NCI-H187 treated with DMSO at 0.1 percent for 48 hours (cell line): ENCODE measurements at places on chromosomes 5 and 9.

DNA sequence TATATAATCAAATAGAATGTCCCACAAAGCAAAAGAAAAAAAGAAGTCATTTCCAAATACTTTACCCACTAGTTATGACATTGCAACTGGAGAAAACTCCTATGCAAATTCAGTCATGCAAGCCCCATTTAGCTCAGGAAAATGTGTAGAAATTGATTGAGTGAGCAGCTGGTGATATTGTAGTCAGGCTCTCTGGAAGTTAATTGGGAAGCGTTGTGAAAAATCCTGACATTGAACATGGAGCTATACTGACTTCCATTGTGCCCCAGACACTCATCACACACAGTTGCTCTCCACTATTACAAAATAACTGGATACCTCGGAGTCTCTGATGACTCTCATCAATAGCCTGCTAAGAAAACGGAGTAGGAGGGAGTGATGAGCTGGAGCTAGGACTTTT is 49.0 kb downstream of the TUSC1 start:
- no peak for DNase-seq

- no peak for DNase-seq
Measured at GRCh38 chr9:18889550-18889949, 143.5 kb downstream of the SAXO1 start.

GRCh38 chr9:107749787-107750444 is 260.3 kb upstream of the KLF4 start:
- no peak for DNase-seq

DNA sequence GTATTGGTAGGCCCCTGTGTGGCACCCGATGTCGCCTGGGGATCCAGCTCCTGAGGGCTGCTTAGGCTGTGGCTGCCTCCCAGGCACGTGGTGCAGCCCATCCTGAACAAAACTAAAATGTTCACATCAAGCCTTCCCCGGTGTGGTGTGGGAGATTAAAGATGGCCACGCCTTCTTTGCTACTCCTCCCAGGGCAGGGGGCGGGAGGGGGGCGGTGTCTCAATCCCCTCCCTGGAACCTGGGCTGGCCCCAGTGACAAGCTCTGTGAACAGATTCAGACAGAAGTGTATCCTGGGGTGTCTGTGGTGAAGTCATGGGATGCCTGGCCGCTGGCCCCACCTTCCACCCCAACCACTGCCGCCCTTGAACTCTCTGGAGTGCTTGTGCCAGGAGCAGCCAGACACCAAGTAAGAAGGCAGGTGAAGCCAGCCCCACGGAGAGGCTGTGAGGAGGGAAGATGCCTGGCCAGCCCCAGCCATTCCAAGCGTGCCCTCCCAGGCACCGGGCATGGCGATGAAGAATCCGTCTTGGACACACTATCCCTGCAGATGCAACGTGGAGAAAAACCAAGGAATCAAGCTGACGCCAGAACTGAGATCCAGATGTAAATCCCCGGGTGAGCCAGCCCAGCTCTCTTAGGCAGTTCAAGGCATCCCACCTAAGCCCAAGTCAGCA is 75.8 kb downstream of the AK8 start:
- no peak for DNase-seq

DNA sequence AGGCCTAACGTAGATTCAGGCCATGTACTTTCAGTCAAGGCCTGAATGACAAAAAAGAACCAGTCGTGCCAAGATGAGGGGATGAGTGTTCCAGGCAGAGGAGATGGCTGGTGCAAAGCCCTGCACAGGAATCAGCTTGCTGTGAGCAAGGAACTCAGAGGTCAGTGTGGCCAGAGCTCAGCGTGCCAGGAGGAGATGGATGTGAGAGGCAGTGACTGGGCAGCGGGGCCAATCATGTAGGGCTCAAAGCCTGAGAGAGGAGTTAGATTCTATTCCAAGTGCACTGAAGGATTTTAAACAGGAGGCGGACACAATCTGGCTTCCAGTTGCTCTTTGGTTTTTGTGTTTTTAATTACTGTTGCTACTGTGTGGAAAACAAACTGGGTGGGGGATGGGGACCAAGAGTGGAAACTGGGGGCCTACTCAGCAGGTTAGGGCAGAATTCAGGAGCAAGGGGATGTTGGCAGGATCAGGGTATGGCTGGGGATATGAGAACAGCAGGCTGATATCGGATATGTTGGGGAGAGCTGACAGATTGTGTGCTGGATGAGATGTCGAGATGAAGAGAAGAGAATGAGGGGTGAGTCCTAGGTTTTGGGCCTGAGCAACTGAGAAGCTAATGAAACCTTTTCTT is 64.3 kb downstream of the ANGPTL2 start:
- no peak for DNase-seq

DNA sequence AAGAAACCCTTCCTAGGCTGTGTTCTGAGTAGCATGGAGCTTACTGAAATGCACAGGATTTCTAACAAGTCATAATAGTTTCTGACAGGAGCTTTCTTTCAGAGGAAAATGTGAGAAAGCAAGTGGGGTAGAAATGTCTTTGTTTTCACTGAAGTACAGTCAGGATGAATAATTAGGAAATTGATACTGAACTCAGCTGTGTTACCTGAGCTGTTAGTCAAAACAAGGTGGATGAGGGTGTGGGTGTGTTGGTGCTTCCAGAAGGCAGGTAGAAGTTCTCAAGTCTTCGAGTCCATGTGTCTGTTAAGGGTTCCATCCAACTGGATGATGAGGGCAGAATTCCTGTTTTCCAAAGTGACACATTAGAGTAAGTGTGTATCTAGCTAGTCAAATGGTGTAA is 122.4 kb downstream of the BASP1 start:
- no peak for DNase-seq

GRCh38 chr5:68285851-68286611 is 70.5 kb downstream of the PIK3R1 start:
- DNase-seq, result no peak

- DNase-seq, result no peak
Measured at GRCh38 chr5:175672976-175673648, 15.2 kb downstream of the HRH2 start.

GRCh38 chr9:121568343-121569265 is 69.0 kb upstream of the GGTA1 start:
- DNase-seq, result no peak

- DNase-seq, result no peak
Measured at GRCh38 chr5:55636177-55636576, 75.9 kb downstream of the SLC38A9 start.

DNA sequence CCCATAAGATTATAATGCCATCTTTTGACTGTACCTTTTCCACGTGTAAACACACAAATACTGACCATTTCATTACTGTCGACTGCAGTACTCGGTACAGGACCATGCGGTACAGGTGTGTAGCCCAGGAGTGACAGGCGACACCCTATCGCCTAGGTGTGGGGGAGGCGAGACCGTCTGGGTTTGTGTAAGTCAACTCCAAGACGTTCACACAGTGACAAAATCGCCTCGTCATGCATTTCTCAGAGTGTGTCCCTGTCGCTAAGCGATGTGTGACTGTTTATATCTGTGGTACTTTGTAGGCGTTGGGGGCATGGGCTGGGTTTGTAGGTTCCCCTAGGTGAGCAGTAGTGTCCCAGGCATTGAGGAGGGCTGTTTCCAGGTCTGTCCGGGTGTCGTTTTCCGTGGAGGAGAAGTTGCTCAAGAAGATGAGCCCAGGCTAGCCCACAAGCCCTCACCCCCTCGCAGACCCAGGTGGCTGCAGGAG is 20.3 kb downstream of the NEK6 start:
- DNase-seq, result no peak

DNA sequence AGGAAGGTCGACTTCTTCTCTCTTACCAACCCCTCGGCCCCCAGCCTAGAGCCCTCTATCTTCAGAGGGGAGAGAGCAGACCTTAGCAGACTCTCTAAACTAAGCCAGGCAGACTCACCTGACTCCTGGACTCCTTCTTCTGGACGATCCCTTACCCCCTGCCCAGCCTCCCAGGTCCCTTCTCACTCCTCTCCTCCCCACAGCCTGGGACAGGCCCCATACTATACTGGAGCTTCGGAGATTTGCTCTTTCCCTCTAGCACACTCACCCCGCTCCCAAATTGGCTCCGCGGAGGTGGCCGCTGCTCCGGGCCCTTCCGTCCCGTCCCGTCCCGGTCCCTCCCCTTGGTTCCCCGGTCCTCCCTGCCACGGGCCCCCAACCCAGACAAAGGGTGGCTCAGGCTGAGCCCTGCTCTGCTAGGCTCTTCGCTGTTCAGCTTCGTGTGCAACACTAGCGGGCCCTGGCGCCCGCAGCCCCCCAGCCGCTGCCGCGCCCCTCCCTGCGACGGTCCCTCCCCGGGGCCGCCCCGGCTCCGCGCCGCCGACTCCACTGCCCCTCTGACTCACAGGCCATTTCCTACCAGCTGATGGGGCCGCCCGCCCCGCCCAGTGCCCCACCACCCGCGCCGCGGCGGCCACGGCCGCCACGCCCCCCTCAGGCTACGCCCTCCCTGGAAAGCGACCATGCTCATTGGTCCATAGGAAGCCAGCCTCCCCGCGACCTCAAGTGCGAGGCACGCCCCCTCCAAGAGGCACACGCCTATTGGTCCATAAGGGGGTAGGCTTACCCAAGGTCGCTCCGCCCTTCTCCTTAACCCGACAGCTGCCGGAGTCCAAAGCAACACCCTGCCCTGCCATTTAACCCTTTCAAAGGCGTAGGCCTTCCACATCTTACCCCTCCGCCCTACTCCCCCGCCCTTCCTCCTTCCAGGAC is 4.4 kb downstream of the ATOSB start:
- peak; percentile 80 for DNase-seq

- DNase-seq, result no peak
Measured at GRCh38 chr9:113601656-113602055, 138.1 kb downstream of the RGS3 start.

- no peak for DNase-seq
Measured at GRCh38 chr5:1685066-1685465, 114.6 kb downstream of the MRPL36 start.

DNA sequence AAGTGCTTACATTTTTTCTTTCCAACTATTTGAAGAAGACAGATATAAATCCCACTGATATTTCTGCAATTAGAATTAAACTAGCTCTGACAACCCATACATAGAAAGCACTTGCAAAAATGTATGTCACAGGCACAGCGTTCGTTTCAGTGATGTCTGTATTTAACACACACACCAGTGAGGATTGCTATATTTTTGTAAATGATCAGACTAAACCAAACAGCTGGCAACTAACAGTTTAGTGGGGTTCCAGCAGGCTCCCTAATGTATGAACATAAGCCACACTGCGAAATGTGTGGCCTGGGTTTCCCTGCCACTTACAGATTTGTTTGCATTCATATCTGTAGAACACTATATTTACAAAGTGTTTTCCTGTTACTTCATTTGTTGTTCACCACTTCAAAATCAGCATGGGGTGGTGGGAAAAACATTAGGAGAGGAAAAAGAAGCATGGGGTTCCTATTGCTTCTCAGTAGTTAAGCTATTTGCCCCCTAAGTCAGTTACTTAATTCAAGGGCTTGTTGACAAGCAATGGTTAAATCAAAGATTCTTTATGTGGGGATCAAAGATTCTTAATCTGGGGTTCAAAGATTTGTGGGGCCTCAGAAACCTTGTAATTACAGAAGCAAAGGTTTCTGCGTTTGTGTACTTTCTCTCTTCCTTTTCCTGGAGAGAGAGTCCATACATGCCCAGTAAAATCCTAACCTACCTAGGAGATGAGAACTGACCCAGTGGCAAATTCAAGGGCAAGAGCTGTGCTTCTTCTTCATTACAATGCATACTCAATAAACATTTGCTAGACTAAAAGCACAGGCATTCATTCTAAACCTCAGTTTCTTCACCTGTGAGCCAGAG is 27.1 kb downstream of the ZNF608 start:
- no peak for DNase-seq

DNA sequence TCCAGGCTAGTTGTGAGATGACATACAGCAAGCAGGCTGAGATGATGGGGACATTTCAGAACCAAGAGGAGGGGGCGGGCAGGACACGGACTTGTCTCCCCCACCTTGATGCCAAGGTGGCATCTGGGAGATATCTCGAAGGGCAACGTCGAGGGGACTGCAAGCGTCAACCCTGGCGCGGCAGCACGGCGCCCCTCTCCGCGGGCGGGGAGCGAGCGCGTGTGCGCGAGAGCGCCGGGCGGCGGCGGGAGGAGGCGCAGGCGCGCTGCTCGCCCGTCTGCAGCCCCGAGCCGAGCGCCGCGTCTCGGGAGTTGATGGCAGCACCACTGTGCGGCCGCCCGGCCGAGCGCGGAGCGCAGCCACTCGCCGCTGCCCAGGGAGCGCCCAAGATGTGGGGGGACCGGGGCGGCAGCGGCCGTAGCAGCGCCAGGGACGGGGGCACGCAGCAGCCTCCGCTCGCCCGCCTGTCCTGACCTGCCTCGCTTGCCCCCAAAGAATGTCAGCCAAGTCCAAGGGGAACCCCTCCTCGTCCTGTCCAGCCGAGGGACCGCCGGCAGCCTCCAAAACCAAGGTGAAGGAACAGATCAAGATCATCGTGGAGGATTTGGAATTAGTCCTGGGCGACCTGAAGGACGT is at the start of gene PRR16:
Gene PRR16 (plus strand): TSS at position 310 of the 636 bp plus-strand sequence.
- no peak for DNase-seq

GRCh38 chr5:16853518-16853917 is 82.6 kb downstream of the MYO10 start:
- no peak for DNase-seq

DNA sequence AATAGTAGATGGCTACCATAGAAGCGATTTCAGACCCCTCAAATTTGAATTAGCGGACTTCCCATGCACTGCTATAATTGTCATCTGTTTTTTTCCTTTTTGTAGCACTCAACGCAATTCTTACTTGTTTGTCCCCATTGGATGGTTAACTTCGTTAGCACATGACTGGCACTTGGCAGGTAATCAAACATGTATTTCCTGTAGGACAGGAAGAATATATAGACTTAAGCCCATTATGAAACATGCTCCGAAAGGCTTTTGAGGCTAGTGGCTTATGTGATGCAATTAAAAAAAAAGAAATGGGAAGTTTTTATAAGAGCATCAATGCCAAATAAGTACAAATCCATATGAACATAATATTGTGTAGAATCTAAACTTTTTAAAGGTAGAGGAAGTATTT is 301.2 kb downstream of the PSAT1 start:
- DNase-seq, result no peak

- no peak for DNase-seq
Measured at GRCh38 chr9:77896938-77897667, 134.5 kb downstream of the GNAQ start.

DNA sequence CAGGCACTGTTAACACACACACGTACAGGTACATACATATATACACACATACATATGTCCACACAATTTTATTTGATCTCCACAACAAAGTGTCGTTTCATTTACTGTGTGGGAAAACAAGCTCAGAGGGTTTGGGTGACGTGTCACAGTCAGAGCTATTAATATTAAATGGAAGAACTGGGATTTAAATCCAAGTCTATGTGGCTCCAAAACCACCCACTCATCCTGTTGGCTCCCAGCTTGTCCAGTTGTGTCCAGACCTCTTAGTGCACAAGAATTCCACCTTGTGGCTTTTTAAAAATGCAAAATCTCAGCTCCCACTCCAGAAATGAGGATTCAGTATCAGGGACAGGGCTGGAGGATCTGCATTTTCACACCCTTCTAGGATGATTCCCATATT is 52.3 kb upstream of the PTPDC1 start:
- no peak for DNase-seq

GRCh38 chr5:139839232-139839815 is 43.7 kb downstream of the PSD2 start:
- DNase-seq, result no peak

- no peak for DNase-seq
Measured at GRCh38 chr5:74161170-74161569, 479.4 kb downstream of the ENC1 start.
